ENCODE measurements at places on chromosomes 5 and 9.

GRCh38 chr5:128035689-128036088, 47.9 kb upstream of the SLC12A2 start:
- DNase-seq = no peak

- no peak for DNase-seq
Measured at GRCh38 chr5:171657473-171657872, 128.1 kb upstream of the SMIM23 start.

GRCh38 chr5:172235827-172236736, 42.1 kb downstream of the EFCAB9 start:
- DNase-seq = no peak

DNA sequence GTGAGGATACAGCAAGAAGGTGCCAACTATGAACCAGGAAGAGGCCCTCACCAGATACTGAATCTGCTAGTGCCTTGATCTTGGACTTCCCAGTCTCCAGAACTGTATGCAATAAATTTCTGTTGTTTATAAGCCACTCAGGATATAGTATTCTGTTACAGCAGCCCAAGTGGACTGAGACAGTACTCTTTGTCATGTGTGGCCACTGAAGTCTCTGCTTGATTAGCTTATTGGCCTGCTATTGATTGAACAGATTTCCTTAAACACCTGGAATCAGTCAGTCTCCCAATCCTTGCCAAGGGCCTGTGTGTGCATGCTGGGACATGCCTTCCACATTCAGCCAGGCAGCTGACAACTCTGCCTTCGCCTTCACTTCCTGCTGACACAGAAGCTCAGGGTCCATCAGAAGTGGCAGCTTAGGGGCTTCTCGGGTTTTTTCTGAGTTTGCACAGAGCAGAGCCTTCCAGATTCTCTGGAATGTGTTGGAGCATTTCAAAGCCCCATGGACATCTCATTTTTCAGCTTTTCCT, 13.7 kb upstream of the ROR2 start:
- no peak for DNase-seq

- DNase-seq = no peak
Measured at GRCh38 chr9:33480976-33481375, 7.3 kb upstream of the NOL6 start.

DNA sequence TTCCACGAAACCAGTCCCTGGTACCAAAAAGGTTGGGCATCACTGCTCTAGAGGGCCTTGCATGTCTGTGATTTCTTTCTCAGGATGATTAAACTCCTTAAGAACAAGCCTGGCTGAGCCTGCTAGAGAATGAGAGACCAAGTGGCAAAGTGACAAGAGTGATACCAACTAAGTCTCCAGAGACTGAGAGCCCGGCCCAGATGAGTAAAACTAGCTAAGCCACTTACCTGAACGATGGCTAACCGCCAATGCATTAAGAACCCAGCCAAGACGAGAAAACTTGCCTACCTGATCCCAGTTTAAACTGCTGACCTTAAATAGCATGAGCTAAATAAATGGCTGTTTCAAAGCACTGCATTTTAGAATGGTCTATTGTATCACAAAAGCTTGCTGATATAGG, 5.6 kb upstream of the CCDC152 start:
- DNase-seq = no peak

GRCh38 chr5:135154197-135154596, 120.2 kb upstream of the PITX1 start:
- DNase-seq = no peak

DNA sequence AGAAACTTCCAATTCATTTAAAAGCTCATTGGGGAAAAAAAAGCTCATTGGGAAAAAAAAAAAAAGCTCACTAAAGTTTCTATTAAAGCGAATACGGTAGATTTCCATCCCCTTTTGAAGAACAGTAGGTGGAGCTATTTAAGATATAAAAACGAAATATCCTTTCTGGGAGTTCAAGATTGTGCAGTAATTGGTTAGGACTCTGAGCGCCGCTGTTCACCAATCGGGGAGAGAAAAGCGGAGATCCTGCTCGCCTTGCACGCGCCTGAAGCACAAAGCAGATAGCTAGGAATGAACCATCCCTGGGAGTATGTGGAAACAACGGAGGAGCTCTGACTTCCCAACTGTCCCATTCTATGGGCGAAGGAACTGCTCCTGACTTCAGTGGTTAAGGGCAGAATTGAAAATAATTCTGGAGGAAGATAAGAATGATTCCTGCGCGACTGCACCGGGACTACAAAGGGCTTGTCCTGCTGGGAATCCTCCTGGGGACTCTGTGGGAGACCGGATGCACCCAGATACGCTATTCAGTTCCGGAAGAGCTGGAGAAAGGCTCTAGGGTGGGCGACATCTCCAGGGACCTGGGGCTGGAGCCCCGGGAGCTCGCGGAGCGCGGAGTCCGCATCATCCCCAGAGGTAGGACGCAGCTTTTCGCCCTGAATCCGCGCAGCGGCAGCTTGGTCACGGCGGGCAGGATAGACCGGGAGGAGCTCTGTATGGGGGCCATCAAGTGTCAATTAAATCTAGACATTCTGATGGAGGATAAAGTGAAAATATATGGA, at the start of gene PCDHGA12:
Gene PCDHGA12 (plus strand): TSS at position 176 of the 782 bp plus-strand sequence. CDS start 253 bp downstream, at position 429.
- DNase-seq = no peak

- DNase-seq = no peak
Measured at GRCh38 chr9:2616692-2617377, 4.8 kb upstream of the VLDLR start.

GRCh38 chr9:33452828-33453271, 5.5 kb upstream of the AQP3 start:
- peak; percentile 39 for DNase-seq

DNA sequence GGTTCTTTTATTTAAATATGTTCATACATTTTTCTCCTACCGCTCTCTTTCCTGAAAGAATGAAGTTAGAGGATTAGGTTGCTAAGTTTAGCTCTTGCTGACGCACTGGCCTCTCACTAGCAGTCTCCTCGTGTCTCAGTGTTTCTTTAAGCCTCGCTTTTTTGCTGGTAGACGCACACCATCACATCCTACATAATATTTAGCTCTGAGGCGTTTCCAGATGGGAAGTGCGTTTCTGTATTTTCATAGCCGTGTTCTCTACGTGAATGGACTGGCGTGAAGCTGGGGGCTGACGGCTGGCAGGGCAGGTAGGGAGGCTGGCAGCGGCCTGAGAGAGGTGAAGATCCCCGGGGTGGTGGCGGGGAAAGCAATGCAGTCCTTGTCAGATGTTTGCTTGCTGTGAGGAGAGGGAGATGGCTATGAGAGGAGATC, 79.2 kb upstream of the SPRY4 start:
- DNase-seq = no peak

DNA sequence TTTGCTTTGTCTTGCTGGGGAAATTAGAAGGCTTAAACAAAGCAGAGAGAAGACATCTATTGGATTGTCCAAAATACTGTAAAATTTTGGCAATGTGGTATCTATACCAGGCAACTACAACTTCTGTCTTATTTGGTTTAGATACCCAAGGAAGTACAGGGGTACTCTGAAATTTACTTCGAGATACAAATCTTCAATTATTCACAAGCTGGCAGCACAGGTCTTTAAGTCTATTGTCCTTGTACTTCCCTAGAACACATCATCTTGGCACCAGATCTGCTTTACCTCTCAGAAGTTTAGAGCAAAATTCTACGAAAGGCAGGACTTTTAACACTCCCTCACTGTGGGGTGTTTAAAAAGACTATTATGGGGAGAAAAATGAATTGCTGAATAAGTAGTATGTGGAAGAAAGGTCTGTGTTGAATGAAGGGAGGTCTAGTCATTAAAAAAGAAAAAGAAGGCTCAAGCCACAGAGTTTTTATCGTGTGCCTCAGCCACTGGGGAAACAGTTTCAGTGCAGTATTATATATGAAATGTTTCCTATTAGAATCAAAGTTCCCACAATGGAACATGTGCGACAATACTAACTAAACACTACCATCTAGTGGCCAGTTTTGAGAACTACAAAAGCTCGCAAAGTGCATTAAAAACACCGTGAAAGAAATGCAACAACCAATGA, 93.7 kb downstream of the PDE4D start:
- no peak for DNase-seq

DNA sequence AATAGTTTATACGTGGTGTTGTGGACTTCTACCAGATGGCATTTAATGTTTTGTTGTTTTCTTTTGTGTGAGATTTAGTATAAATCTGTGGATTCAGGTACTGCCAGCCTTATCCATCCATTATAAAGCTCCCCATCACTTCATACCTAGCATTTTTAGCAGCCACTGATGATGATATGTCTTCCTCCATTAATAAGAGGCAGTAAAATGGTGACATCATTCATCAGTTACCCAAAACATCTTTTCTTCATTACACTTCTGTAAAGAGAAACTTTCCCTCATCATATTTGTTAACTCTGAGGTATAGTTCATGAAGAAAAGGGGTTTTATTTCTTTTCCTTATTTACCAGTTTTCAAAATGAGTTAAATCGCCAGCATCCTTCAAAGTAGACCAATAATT, 19.4 kb downstream of the CHD1 start:
- no peak for DNase-seq

DNA sequence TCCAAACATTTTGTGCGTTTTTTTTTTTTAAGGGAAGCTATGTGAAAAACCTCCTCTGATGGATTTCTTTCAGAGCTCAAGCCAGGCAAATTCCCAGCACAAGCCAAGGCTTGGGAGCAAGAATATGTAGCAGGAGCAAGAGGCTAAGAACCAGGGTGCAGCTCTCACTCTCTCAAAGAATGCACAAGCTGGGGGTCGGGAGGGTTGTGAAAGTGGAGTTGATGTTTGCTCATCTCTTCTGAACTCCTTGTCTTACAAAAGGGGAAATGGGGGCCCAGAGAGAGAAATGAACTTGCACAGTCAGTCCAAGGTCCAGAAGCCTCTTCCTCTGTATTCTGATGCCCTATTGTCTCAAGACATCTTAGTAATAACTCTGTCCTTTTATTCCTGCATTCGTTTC, 7.7 kb upstream of the TRAF1 start:
- no peak for DNase-seq

GRCh38 chr9:4020038-4020754, 279.7 kb downstream of the GLIS3 start:
- no peak for DNase-seq

- no peak for DNase-seq
Measured at GRCh38 chr5:9851458-9851857, 221.3 kb upstream of the TAS2R1 start.

DNA sequence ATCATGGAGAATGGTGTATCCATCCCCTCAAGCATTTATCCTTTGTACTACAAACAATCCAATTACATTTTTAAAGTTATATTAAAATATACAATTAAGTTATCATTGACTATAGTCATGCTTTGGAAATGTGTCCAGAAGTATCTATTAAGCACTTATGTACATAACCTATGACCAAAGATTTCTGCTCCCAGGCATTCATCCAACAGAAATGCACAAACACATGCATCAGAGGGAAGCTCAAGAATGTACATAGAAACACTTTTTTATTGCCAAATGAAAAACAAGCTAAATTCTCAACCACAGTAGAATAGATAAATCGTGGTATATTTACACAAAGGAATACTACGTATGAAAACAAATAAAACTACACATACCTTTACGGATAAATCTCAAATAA, 700.5 kb upstream of the ZNF608 start:
- no peak for DNase-seq

DNA sequence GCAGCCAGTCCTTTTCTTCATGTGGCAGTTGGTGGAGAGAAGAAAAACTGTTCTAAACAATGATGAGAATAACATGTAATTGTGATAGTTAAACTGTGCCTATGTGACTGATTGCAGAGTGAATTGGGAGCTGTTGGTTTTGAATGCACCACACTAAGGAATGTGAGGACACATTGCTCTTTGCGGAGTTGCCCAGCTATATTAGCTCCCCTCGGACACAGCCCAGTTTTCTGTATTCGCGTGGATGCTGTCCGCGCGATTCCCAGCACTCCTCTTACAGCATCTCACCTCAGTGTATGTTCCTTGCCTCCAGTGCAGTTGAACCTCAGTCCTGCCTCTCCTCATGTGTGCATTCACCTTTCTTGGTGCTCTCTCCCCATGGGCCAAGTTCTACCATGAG, 32.2 kb downstream of the TGFBI start:
- no peak for DNase-seq

GRCh38 chr9:136225366-136225747, 20.3 kb downstream of the QSOX2 start:
- no peak for DNase-seq

GRCh38 chr5:172700365-172701290, 59.6 kb downstream of the NEURL1B start:
- no peak for DNase-seq

- DNase-seq = no peak
Measured at GRCh38 chr9:110188101-110188500, 19.9 kb downstream of the C9orf152 start.

DNA sequence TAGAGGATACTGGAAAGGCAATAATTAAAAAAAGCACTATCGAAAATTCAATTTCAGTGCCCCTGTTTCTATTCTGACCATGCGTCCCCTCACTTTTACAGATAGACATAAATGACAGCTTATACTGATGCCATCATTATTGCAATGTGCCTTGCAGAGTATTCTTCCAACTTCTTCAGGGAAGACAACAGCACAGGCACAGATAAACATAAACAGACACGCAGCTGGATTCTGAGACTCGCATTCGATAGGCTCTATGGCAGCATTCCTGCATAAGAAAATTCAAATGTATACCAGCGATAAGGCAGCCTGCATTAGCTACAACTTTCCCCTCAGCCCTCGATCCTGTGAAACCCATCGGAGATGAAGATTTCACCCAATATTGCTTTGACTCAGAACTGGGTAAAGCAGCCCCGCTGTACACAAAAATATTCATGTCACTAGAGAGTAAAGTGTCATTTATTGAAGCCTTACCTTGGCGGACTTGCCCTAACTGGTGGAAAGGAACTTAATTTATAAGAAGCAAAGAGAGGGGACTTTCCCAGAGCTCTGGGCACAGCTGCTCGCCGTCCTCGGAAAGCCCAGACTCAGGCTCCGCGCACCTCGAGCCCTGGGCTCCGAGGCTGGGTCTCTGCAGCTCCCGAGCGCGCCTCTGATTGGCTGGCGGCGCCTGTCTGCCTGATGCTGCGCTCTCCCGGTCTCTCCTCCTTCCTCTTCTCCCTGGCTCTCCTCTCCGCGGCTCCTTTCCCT, at the start of gene CDH18:
Gene CDH18 (minus strand): TSS at position 589 of the 750 bp plus-strand sequence. CDS start 149,214 bp downstream, outside the sequence.
- no peak for DNase-seq

- DNase-seq = no peak
Measured at GRCh38 chr9:134339183-134339806, 13.0 kb downstream of the RXRA start.

GRCh38 chr5:1846583-1846982, 36.1 kb downstream of the IRX4 start:
- no peak for DNase-seq

- DNase-seq = no peak
Measured at GRCh38 chr5:164504141-164504772, 998.8 kb downstream of the MAT2B start.

DNA sequence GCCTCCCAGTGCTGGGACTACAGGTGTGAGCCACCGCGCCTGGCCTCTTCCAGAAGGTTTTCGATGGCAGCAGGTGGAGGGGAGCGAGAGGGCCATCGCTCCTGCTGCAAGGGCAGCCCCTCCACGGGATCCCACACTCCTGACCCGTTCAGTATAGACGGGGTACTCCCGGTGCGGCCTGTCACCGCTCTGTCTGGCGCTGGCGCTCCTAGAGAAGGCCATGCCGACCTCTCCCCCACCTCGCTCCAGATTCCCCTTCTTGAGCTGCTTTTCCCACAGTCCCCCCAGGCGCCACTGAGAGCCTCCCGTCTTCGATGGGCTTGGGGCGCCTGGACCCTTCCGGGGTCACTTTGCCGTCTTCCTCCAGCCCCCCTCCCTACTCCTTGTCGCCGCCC, 4.3 kb upstream of the SQSTM1 start:
- DNase-seq = no peak

GRCh38 chr9:132795511-132796303, 82.4 kb downstream of the AK8 start:
- DNase-seq = no peak

- DNase-seq = no peak
Measured at GRCh38 chr9:113591899-113592625, 128.5 kb downstream of the RGS3 start.

Measured in stimulated activated CD4-positive, alpha-beta T cell treated with anti-CD3 and anti-CD28 coated beads, Interleukin-2, amount 100 ng/mL, for 4 hours (primary cell).